ENCODE measurements at places on chromosomes 12 and 14.

- DNase-seq, result no peak
These were observed 208.4 kb downstream of the PAWR start for GRCh38 chr12:79482323-79482722.

GRCh38 chr14:59240356-59240755 lies 51.9 kb downstream of the DAAM1 start:
- no peak for DNase-seq

- DNase-seq, result no peak
These were observed 12.5 kb downstream of the LIN7A start for GRCh38 chr12:80925237-80925636.

GRCh38 chr14:86782092-86782580 lies 1210.8 kb downstream of the GALC start:
- no peak for DNase-seq

- DNase-seq, result no peak
These were observed 14.8 kb upstream of the C12orf50 start for GRCh38 chr12:88044035-88044434.

- no peak for DNase-seq
These were observed 101.6 kb upstream of the PLXNC1 start for GRCh38 chr12:94046626-94047410.

- no peak for DNase-seq
These were observed 1.1 kb downstream of the AQP2 start for GRCh38 chr12:49951411-49952240.

DNA sequence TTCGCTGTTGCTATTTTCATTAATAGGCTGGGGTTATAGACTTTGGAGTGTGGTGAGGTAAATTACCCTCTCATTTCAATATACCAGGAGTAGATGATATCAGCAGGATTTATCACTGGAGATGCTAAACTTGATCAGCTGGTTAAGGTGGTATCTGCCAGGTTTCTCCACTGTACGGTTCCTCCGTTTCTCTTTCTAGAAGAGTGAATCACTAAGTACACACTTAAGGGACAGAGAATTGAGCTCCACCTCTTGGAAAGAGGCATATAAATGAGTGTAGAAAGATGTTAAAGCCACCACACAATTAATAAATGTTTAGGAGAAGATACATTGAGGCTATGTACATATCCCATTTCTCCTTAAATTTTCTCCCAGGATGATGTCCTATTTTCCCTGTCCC lies 277.4 kb upstream of the GRIP1 start:
- no peak for DNase-seq

All from right renal cortex interstitium (tissue), 3 donors.